Stimulated activated CD4-positive, alpha-beta T cell treated with anti-CD3 and anti-CD28 coated beads, Interleukin-4, amount 100 ng/mL, for 4 hours (primary cell): ENCODE measurements at places on chromosomes 12 and 14.

DNA sequence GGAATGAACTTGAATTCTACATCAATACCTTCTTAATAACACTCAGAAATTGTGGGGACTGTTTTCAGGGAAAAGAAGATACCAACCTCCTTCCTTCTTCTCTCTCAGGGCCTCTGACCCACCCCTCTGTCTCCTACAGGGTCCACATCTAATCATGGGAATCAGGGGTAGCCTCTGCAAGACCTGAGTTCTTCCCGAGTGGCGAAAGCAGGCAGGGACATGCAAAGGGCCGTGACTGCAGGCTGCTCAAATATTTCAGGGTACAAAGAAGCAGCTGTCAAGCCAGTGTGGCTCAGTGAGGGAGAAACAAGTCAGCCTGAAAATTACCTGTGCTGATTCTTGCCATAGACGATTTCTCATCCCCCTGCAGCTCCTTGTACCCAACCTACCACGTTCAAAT is 123.1 kb upstream of the PARP11 start:
- DNase-seq, result no peak

GRCh38 chr12:104636496-104636895 is 179.7 kb downstream of the CHST11 start:
- no peak for DNase-seq

GRCh38 chr12:27828196-27828595 is 48.2 kb upstream of the MANSC4 start:
- no peak for DNase-seq

- DNase-seq, result no peak
Measured at GRCh38 chr12:9264546-9264945, 56.4 kb upstream of the PZP start.

- DNase-seq, result peak; percentile 12
Measured at GRCh38 chr12:75738486-75738885, 227.1 kb upstream of the KRR1 start.

DNA sequence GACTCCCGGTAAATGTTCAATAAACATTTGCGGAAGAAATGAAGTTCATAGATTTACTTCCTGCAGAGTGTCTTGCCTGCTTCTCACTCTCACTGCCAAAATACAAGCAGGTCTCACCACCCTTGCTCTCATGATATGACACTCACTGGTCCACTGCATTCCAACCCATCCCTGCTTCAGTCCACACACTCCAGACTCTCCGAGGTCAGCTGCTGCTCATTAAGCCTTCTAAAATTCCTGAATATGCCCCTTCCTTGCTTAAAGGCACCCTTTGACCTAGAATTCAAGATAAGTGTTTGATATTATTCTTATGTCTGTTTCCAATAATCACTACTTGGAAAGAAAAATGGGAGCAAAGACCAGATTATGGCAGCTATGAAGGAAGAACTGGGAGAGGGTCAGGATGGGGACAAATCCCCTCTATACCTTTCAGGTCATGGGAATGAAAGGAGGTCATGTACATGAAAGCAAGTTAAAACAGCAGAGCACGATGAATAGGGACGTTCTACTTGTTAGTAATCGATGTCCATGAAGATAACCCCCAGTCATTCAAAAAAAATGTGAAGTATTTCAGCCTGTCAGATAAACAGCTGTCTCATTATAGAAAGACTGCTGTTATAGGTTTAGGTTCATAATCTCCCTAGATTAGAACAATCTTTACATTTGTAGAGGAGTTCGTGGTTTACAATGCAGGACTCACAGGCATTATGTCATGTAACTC is 10.5 kb upstream of the NID2 start:
- no peak for DNase-seq

- DNase-seq, result no peak
Measured at GRCh38 chr12:9149372-9149771, 33.7 kb upstream of the A2M start.

DNA sequence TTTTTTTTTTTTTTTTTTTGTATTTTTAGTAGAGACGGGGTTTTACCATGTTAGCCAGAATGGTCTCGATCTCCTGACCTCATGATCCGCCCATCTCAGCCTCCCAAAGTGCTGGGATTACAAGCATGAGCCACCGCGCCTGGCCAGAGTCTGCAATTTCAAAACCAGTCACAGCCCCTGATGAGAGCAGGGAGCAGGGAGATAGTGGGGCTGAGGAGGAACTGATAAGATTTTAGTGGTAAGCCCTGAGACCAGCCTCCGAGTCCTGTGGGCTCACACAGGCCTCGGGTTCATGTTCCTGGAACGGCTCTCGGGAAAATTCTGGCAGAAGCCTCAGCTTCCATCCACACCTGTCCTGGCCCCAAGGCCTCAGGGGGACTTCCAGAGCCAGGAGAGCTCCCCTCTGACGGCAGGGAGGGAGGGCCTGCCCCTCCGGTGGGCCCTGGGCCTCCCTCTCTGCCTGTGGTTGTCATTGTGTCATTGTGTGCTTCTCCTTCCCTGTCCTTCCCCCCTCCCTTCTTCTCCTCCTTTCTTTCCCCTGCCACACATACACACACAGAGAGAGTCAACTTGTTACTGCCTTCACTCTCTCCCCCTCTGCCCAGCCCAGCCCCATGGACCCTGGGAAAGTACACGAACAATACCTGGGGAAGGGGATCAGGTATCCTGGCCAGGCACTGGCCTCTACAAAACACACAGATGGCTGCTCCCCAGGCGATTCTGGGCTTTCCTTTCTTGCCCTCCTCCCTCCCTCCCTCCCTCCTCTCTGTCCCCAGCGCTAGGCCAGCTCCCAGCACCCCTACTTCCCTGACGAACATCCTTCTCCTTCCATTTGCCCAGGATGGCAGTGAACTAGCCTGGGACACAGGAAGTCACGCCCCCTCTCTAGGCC is 294.1 kb downstream of the DPF3 start:
- DNase-seq, result no peak

GRCh38 chr14:96104469-96105057 is 65.4 kb downstream of the C14orf132 start:
- no peak for DNase-seq

DNA sequence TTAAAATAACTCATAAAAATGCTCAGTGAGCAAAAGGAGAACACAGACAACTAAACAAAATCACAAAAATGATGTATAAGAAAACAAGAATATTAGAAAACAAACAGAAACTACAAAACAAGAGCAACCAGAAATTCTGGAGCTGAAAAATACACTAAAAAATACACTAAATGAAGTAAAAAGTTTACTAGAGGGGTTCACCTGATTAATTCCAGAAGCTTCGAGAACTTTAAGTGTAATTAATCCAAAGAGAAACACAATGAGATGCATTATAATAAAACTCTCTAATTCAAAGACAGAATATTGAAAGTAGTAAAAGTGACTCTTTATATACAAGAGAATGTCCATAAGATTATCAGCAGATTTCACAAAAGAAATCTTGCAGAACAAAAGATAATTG is 558.4 kb downstream of the CCER1 start:
- DNase-seq, result no peak

DNA sequence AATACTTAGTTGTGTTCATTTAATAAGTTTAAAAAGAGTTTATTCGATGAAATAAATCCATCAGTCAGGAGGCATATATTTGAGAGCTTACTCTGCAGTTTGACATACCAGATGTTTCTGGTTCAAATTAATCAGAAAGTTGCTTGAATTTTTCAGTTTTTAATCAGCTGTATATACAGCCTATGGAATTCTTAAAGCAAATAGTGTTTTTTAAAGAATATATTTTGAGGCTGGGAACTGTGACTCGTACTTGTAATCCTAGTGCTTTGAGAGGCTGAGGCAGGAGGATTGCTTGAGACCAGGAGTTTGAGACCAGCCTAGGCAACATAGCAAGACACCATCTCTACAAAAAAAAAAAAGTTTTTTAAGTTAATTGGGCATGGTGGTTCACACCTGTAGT is 112.1 kb downstream of the MON2 start:
- no peak for DNase-seq

DNA sequence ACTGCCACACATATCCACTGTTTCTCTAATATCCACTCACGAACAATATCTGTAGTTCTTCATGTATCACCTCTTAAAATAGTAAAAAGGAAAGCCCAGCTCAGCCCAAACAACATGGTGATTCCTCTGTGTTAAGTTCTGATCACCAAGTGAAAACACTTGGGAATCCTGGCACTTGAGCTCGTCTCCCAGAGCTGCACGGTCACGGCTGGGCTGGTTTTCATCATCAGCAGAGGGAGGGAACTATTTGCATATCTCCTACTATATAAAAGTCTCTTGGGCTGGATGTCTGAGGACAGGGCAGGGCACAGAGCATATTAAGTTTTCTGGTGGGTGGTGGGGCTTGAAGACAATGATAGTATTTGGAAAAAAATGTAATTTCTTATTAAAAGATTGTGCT is 870.6 kb downstream of the TMEM121 start:
- no peak for DNase-seq

- no peak for DNase-seq
Measured at GRCh38 chr14:96658611-96659010, 138.6 kb upstream of the VRK1 start.

GRCh38 chr14:99516156-99516870 is 35.1 kb downstream of the CCNK start:
- DNase-seq, result no peak

GRCh38 chr14:85519661-85520305 is 10.2 kb upstream of the FLRT2 start:
- no peak for DNase-seq

GRCh38 chr14:54420478-54421142 is 20.6 kb downstream of the CNIH1 start:
- DNase-seq, result no peak

DNA sequence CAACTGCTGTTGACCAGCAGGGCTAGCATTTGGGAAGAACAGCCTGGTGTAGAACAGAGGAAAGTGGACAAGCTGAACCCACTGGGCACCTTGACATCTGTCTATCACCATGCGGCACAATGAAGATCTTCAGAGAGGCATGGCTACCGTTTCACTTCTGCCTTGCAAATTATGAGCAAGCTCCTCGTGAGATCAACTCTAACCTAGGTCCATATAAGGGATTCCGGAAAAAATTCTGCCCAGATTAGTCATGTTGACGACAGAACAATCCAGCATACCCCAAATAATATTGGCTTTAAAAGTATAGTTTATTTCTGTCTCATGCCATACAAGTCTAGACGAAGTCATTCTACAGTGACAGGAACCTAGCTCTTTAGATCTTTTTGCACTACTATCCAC is 91.6 kb upstream of the ATF7IP start:
- no peak for DNase-seq

- DNase-seq, result no peak
Measured at GRCh38 chr14:35051796-35052195, 5.7 kb downstream of the FAM177A1 start.

DNA sequence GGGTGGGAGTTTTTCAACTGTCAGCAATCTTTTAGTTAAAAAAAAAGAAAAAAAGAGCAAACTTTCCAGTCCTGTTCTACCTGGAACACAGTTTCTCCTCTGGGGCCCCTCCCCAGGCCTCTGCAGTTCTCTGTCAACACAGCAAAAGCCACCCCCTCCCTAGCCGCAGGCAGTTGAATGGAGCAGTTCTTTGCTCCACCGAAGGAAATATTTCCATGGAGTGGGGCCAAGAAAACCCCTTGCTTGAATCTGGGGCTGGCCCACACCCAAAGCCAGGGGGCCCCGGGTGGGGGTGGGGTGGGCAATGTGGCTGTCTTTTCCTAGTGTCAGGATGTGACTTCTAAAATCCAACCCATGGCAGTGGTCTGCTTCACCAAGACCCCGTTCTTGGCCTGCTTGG is 5.0 kb upstream of the MEG3 start:
- no peak for DNase-seq

GRCh38 chr14:91225025-91225424 is 19.5 kb downstream of the GPR68 start:
- no peak for DNase-seq

DNA sequence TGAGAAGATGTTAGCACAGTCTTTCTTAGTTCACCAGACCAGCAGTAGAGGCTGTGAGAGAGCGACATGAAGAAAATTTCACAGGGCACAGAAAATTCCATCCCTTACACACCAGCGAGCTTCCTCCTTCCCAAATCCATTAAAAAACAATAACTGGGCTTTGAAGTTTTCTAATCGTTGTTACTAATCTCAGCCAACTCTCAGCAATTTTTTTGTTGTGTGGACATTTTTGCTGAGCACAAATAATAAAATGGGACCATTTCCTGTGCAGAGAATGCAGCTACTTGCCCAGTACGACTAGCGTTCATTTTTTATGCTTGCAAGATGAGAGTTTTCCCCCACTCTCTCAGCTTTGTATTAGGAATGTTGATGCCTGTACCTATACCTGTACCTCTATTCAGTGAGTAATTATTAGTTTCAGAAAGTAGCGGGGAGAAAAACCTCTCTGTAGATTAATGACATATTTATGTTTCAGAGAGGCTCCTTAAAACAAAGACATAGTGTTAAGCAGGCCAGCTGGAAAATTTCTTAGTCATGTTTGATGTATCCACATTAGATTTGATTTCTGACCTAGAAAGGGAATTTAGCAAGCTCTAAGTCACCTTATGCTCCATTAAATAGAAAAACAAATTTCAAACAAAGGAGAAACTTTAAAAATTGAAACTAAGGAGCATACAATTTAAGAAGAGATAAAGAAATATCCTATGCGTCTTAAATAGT is 146.5 kb downstream of the SRGAP1 start:
- no peak for DNase-seq

GRCh38 chr12:48985901-48986300 is 7.8 kb downstream of the WNT1 start:
- DNase-seq, result no peak

DNA sequence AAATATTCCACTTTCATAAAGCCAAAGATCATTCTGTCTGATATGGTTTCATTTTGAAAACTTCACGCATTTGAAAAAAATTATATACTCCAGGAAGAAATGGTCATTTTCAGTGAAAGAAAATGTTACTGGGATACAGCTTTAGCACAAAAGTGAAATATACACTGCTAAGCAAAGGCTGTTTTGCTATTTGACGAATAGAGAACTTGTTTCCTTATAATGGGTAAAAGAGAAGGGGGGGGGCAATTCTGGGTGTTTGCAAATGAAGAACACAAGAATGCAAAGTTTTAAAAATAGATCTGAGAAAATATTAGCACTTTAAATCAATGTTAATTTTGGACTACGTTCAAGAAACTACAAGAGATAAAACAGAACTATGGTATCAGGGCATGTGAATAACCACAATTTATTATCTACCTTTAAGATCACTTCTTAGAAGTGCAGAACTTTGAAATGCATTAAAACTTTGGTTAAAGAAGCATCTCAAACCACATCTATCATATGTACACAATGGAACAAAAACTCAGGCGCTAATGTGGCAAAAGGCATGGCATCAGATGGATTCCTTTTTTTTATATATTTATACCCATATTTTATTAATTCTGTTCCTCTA is 51.1 kb downstream of the EFCAB11 start:
- no peak for DNase-seq

- DNase-seq, result no peak
Measured at GRCh38 chr12:17076028-17076744, 470.2 kb upstream of the LMO3 start.
